ENCODE measurements at places on chromosomes 4 and X.

DNA sequence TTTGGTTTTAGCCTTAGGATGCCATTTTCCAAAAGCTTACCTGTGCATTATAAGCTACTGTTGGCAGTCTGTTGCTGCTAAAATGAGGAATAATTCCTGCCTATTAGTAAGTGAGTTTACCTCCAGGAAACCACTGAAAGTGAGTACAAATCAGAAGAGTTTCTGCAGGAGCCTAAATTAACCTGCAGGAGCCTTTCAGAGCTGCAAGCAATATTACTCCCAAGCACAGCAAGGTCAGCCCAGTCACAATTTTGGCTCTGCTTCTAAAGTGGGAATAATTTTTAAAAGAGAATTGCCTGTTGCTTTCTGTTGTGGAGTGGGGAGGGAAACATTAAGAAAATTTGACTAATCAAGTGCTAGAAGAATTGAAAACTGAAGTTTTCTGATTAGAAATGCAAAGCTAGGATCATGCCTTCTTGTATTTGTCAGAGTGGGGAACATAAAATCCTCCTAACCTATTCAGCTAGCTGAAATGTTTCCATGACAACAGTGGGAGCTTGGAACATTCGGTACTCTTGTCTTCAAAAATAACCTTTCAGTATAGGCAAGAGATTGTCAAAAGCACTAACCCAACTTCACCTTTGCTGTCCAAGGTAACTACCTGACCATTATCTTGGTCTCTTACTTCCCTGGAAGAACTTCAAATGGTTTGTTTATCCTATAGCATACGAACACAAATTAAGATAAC, 193.2 kb downstream of the COMMD8 start:
- peak; percentile 12 for DNase-seq

GRCh38 chrX:153029875-153030274, 26.4 kb upstream of the PNMA3 start:
- DNase-seq, result no peak

GRCh38 chr4:3489451-3489962, 26.4 kb downstream of the DOK7 start:
- DNase-seq, result no peak

DNA sequence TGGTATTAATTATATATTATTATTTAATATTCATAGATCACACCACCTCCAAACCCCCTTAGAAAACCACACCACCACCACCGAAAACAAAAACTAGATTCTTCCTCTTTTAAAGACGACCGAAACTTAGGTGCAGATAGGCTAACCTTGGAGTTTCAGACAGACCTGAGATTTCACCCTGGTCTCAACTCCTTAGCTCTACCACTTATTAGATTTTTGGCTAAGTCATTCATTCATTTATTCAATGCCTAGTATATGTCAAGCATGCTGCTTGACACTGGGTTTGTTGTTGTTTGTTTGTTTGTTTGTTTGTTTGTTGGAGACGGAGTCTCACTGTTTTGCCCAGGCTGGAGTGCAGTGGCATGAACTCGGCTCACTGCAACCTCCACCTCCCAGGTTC, 9.5 kb upstream of the BMP2K start:
- no peak for DNase-seq

DNA sequence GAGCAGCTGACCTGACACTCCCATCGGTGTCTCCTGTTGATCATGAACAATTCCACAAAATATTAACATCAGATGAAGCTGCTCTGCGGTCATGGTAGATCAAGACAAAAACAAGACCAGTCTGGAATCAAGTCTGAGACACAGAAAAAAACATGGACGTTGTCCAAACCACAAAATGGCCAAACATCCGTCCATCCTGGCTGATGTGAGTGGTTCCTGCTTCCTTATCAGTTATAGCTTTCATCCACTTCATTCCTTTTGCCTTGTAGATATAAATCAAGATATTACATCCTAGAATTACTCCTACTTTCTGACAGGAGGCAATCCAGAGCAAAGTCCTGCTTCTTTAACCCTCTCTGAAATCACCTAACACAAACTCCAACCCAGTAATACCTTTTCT, 28.8 kb upstream of the PCSK1N start:
- peak; percentile 88 for DNase-seq

DNA sequence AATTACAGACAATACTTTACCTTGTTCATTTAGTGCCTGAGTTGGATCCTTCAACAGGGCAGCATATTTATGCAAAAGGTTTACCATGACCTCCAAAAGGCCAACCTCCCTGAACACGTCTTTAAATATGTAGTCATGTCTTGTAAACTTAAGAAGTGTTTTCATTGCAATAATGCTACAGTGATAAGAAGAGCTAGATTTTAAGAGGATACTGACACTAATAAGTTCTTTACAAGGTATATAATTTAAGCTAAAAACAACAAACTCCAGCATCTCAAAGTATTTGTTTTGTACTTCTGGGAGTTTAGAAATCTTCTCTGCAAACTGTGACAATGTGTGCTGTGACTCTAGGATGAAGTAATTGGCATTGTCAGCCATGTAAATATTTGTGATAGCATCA, 145.4 kb downstream of the WDFY3 start:
- DNase-seq, result no peak

GRCh38 chr4:87019898-87020297, 85.1 kb downstream of the AFF1 start:
- DNase-seq, result no peak

DNA sequence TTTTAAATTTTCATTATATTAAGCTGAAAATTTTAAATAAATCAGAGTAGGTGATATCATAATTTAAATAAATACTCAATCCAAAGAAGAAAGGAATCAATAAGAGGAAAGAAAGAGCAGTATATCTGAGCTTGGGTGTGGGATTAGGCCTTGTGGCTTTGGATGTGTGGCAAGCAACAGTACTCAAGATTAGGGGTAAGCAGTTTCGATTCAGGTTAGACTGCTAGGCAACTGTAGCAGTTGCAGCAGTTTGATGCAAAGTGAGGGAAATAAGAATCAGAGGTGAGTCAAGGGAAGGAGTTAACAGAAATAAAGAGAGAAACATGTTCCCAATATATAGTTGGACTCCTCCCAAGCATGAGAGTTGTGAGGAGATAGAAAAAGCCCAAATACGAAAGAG, 599.6 kb upstream of the KLHL4 start:
- DNase-seq, result no peak

GRCh38 chr4:138259271-138259670, 17.1 kb upstream of the SLC7A11 start:
- no peak for DNase-seq

GRCh38 chrX:129523079-129523911, at the start of gene SMARCA1:
SMARCA1 (minus strand) TSS chrX:129523490; CDS start chrX:129523370, 120 bp downstream.
- DNase-seq, result peak; percentile 69

- peak; percentile 9 for DNase-seq
Observed at GRCh38 chr4:28427306-28428085, 1566.9 kb downstream of the STIM2 start.

DNA sequence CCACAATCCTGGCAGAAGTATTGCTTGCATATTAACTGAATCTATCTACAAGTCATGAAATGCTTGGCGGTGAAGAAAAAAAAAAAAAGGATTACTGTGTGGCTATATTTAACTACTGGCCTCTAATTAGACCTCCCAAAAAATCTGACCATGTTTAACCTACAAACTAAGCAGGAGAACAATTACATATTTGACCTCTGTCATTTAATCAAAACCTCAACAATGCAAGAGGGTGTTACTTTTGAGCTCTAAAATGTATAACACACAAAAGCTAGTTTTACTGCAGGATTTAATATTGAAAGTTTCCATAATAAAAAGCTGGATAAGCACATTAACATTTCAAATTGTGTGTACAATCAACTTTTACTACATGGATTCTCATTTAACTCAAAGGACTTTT, 1.5 kb downstream of the ITM2A start:
- no peak for DNase-seq

GRCh38 chr4:7094916-7095315, 27.1 kb upstream of the GRPEL1 start:
- no peak for DNase-seq

GRCh38 chr4:100742045-100742444, 224.2 kb upstream of the EMCN start:
- peak; percentile 43 for DNase-seq

GRCh38 chr4:118765399-118765798, 70.5 kb downstream of the SEC24D start:
- peak; percentile 96 for DNase-seq

DNA sequence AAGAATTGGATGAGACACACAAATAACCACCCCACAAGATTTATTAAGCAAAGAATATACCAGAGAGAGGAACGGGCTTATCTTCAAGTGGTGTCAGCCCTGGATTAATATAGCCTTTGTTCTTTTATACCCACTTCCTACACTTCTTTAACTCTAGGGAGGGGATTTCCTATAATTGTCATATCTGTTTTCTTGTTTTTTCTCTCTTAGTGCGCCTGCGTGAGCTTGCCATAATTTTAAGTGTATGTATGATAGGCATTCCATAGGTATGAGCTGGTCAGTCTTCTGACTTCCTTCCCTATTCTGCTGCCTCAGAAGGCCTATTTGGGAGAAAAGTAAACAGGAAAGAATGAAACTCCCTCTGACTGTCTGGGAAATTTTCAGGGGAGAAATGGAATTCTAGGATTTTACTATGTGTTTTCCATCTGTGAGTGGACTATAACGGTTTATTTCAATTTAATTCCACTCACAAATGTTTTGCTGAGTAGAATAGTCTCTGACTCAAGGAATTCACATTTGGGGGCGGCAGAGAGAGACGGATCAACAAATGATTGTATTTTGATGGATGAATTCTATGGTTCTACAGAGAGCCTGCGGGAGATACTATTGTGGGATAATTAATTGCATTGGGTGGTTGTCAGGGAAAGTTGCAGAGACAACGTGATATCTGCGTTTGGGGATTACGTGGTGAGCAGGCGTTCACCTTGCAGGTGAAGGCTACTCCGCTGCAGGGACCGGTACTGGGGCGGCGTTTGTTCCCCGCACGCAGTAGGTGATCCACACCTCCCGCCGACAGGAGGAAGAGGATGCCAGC, 626 bp upstream of the CEP135 start:
- DNase-seq, result peak; percentile 85

DNA sequence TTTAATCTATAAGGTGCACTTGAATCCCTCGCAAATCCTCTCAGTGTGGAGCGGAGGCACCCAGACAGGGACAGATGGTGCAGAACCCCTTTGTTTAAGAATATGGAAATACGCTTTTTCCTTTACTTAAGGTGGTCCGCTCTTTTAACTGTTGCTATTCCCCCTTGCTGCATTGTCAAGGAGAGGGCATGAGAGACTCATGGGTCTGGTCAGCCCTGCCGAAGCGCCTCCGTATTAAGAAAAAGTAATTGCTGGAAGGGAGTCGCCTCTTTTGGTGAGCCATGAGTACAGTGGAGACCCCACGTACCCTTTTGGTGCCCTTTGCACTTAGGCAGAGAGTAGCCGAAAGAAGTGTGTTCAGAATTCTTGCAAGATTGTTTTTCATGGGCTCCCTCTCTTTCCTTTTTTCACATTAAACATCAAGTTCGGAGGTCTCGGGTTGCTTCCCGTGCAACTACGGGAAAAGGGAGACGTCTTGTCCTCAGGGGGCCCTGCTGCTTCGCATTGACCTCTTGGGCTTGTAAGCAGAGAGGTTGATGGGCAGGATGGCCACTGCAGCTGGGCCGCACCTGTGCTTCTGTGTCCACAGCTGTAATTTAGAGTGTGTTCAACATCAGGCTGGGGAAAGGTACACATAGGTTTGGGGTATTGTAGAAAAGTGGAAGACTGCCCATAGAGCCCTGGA, 109.6 kb downstream of the SPRY1 start:
- DNase-seq, result no peak

DNA sequence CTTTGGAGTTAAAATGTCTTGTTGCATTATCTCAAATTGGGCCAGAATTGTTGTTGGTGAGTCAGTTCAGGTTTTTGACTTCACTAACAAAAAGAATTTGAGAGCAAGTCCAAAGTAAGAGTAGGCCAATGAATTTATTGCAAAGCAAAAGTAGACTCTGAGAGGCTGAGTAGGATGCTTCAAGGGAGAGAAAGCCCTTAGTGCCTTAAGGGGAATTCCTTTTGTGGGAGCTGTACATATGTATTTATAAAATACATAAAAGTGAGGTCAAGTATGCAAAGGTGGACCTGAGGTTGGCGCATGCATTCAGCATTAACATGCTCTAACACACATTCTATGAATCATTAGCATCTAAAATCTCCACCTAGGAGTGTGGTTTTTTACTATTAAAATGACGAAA, 565.4 kb downstream of the GRXCR1 start:
- peak; percentile 65 for DNase-seq
